Lower lobe of right lung (tissue), 2 donors: ENCODE measurements at places on chromosomes 4 and X.

DNA sequence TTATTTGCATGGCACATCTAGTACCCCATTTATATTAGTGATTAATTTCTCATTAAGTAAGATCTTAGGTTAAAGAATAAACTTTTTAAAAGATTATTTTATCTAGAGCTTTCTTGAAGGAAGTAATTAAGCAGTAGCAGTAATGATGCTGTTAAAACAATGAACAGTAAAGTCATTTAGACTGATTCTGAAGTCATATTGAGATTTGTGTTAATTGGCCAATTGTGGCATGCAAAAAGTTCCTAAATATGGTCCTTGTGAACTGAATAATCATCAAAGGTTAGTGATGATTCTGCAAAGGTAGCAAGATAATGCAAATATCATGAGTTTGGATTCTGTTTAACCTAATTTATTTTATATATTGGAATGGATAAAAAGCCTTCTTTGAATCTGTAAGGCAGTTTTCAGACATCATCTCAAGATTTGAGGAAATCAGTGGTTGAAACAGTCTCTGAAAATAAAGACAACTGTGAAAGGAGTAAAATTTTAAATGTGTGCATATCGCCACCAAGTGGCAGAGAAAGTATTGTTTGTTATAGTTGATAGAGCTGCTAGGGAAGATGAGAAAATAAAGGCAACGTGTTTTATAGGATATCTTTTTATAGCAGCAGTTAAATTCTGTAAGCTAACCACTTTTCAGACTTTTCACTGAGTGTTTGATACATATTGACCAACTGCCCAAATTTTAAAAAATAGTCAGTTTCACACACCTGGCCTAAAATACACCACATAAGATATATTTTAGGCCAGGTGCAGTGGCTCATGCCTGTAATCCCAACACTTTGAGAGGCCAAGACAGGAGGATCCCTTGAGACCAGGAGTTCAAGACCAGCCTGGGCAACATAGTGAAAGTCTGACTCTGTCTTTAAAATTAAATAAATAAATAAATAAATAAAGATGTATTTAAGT, 79.6 kb downstream of the CCKAR start:
- no peak for DNase-seq

GRCh38 chr4:76718831-76719230, 179.1 kb downstream of the SOWAHB start:
- DNase-seq, result no peak

DNA sequence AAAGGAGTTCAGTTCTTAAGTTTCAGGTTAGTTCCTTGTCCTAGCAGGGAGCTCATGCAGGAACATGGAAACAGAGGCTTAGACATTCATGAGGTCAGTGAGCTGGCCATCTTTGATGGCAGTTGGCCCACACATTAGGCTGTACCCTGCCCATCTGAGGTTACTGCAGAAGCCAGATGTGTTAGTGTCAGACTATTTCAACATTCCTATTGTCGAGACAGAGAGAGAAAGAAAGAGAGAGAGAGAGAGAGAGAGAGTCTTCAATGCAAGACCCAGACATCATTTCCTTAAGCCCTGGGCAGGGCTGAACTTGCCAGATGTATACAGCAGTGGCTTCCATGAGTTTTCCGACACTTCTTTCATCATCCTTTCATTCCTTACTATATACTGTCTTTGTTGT, 91.3 kb downstream of the PPP1R2C start:
- no peak for DNase-seq

- no peak for DNase-seq
These were observed 21.4 kb upstream of the PGM2 start for GRCh38 chr4:37805091-37805490.
